ENCODE measurements at places on chromosomes 4 and X.
A peak's percentile ranks its signal among the peaks of the same experiment; 100 is the strongest.

DNA sequence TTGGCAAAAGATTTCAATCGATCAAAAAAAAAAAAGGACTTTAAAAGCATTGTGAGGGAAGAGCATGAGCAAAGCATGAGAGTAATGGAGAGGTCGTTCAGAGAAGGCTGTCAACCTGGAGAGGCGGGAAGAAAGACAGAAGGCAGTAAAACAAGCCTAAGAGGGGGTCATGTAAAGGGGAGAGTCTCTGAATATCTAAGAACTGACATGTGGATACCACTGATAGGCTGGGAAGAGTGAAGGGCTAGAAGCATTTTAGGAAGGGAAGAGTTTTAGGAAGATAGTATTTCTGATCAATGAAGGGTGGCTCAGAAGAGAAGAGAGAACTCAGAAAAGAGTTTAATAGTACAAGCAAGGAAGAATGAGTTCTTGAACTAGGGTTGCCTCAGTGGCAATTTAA lies 7.5 kb downstream of the FAM9C start:
- no peak for DNase-seq

DNA sequence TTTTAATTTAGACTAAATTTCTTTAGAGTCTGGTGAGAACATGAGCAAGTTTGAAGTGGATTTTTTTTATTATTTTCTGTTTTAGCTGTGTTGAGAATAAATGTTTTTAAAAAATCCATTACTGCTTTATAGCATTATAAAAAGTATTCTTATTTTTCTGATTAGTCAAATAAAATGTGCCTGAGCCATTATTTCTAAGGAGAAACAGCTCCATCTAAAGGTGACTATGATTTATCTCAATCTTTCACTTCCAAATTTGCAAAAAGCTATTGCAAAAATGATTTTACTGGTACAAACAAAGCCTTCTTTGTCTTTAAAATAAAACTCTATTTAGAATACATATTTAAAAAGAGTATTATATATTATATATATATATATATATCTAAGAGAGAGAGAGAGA lies 959.2 kb downstream of the FAM133A start:
- no peak for DNase-seq

- DNase-seq: no peak
Measured at GRCh38 chr4:81673961-81674360, 202.3 kb upstream of the RASGEF1B start.

GRCh38 chr4:175891851-175892250 lies 79.8 kb upstream of the GPM6A start:
- no peak for DNase-seq

DNA sequence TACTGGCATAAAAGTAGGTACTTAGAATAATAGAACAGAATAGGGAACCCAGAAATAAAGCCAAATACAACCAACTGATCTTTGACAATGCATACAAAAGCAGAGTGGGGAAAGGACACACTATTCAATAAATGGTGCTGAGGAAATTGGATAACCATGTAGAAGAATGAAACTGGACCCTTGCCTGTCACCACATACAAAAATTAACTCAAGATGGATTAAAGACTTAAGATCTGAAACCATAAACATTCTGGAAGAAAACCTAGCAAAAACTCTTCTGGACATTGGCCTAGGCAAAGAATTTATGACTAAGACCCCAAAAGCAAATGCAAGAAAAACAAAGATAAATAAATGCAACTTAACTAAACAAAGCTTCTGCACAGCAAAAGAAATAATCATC lies 45.6 kb downstream of the ARFIP1 start:
- DNase-seq: no peak

DNA sequence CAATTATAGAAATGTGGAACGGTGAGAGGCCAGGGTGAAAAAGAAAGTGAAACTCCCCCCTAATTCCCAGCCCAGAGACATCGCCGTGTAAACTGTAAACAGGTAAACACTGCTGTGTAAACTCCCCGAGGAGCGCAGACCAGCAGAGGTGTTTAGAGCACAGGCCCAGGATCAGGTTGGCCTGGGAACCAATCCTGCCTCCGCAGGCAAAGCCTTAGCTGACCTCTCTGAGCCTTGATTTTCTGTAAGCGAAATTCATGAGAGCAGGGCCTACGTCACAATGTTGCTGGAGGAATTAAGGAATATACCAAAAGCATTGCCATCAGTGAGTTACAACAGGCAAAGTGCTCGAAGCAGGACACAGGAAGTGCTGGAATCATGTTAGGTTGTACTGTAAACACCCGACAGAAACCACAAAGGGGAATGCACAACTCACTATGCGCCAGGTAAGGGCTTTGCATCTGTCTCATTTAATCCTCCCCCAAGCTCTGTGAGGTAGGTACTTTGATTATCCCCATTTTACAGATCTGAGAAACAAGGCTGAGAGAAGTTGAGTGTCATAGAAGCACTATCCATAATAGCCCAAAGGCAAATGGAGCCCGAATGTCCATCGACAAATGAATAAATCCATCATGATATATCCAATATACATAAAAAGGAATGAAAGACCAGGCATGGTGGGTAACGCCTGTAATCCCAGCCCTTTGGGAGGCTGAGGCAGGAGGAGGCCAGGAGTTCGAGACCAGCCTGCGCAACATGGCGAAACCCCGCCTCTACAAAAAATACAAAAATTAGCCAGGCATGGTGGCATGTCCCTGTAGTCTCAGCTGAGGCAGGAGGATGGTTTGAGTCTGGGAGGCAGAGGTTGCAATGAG lies 30.7 kb upstream of the KIAA0232 start:
- DNase-seq: no peak

GRCh38 chr4:102501447-102501696 lies 213 bp downstream of the NFKB1 start:
- no peak for DNase-seq

DNA sequence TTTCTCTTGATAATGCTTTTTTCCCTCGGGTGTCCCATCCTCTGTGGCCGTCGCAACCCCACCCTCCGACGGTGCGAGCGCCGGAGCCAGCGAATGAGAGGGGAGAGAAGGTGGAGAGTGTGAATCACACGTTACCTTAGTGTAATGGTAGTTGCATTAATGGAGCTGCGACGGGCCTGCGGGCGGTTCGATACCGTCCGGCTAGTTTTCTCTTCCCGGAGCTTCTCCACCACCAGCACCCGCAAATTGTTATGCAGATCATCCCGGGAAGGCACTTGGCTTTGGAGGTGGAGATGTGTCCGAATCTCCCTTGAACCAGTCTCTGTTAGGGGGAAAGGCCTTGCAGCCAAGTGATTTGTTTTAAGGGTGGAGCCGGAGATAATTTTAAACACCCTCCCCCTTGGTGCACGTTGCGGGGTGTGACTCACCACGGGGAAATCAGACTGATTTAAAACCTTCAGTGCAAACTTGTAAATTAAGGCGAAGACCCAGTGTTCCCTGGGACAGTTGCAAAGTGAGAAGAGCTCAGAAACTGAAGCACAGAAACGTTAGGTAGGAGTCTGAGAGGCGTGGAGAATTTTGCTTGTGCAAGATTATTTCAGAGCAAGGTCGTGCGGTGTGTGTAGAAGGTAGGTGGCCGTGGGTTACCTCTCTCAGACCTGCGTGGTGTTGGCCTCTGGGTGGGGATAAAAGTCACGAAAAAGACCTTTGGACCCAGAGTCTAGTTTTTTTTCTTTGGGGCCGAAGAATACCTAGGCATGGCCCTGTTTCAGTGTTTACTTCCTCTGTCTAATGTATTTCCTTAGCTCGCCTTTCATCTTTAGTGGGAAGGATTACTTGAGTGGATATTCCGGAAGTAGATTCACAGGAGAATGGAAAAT lies 1.3 kb downstream of the AFF1 start:
- peak; percentile 81 for DNase-seq

GRCh38 chr4:89823416-89823815 lies 13.5 kb downstream of the SNCA start:
- no peak for DNase-seq

- DNase-seq: no peak
Measured at GRCh38 chr4:160880180-160880579, 1283.6 kb downstream of the FSTL5 start.

DNA sequence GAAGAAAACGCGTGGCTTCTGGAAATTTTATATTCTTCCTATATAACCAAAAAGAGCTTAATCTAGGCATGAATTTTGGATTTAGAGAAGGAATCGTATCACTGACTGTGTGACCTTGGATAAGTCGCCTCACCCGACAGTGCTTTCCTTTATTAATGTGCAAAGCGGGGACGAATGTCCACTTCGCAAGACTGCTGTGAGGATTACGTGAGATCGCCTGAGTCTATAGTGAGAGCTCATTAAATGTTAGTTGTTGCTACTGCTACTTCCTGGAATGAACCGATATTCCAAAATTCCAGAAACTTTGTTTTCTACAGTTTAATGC lies 448 bp upstream of the TBC1D8B start:
- no peak for DNase-seq

DNA sequence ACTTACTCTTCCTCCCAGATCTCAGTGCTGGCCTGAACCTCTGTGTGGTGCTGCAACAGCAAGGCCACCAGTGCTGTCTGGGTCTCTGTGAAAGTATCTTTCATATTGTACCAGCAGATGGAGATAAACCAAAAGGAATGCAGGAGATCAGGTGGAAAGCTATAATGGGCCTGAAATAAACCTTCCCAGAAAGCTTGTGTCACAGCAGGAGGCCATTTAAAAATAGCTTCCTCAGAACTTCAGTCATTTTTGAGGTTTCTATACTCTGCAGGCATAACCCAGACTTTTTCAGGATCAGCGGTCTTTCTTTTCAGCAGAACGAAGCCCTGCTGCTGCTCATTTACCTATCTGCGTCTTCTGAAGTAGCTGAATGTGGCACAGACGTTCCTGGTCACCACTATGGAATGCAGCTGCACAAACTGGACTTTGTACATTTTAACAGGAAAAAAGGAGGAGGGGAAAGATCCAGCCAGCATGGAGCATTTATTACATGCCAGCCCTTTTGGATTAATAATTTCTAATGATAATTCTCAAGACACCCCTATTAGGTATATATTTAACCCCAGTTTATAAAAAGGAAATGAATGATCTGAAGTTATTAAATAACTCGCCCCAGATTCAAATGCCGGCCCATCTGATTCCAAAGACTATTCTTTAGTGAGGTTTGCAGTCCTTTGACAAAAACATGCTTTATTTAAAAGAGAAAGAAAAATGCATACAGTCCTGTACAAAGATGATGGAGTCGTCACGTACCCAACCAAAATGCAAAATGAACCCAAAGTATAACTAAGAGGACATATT lies 119.7 kb downstream of the NFKB1 start:
- DNase-seq: no peak

DNA sequence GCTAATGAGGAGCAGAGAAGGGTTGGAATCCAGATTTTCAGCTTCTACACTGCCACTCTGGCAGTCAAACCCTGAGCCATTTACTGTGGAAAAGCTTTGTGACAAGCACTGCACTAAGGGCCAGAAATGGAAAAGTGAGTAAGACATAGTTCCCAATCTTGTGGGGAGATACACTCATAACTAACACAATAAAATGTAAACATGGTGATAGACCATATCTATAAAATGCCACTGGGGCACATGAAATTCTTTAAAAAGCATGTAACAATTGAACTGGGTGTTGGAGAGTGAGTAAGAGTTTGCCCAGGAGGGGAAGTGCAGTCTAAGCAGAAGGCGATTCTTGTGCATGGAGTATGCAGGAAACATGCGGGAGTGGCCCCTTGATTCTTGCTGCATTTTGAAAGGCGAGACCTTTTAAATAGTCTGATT lies 32.0 kb upstream of the ANXA5 start:
- no peak for DNase-seq

- no peak for DNase-seq
Measured at GRCh38 chrX:43456063-43456462, 200.0 kb upstream of the MAOA start.

DNA sequence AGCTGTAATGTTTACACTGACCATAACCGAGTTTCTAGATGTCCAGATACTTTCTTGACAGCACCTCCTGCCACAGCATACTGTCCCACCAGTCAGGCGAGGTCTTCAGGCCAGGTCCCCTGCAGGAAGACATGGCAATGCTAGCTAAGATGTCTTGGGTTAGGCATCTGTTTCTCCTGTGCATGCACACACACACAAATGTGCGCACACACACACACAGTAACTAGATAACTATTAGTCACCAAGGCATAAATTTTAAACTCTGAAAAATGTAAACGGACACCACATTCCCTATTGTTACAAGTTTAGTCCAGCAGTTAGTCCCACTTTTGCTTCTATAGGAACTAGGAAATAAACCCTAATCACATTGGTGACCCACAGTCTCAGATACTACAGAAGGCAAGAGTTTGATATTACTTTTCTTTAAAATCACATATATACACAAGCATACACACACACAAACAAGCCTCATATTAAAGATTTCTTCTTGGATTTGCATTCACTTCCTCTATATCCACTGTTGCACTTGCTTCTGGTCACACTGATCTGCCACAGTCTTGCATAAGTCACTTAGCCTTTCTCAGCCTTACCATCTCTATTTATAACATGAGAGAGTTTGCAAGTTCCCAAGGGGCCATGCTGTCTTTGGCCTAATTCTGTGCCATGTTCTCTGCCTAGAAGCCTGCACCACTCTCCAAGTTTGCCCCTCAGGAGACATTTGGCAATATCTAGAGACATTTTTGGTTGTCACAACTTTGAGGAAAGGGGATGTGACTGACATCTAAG lies 32.2 kb downstream of the IL21 start:
- DNase-seq: no peak

DNA sequence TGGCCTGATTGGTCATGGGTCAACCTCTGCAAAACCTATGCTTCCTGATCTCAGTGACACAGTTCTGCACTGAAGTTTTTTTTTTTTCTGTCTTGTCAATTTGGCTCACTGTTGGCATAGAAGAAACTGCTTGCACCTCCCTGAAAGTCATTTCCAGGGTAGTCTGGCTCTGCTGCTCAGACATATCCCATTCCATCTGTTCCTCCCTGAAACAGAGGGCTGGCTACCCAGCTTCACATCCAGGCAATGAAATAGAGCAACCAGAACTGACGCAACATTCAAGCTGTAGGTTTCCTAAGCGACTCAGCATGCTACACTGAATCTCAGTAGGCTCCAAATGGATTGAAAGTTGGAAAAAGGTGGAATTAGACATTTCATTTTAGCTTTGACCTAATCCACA lies 176.8 kb upstream of the MBNL3 start:
- DNase-seq: no peak

GRCh38 chrX:46260499-46260898 lies 284.7 kb downstream of the ZNF674 start:
- no peak for DNase-seq

GRCh38 chrX:18668071-18668835 lies 3.7 kb downstream of the RS1 start:
- no peak for DNase-seq

DNA sequence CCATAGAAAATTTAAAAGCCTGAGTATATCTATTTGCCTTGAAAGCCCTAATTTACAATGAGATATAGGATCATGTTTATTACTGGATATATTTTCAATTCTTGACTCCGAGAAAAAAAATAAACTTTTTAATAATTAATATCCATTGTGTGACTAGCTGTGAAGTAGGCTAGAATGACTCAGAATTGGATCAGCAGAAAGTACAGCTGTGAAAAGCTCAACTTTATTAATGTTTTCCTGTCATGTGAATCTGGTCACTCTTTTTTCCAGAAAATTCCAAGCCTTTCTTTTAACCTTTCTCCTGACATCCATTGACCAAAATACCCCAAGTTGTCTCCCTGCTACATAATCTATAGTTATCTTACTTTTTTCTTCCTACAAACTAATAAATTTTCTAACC lies 171.8 kb upstream of the PACRGL start:
- no peak for DNase-seq

Measured in stimulated activated CD4-positive, alpha-beta T cell treated with anti-CD3 and anti-CD28 coated beads, Interleukin-15, amount 100 ng/mL, for 24 hours (primary cell).